Activated CD4-positive, CD25-positive, alpha-beta regulatory T cell (primary cell): ENCODE measurements at places on chromosomes 12 and 14.

GRCh38 chr12:105359856-105360255, 29.4 kb downstream of the C12orf75 start:
- no peak for DNase-seq

- DNase-seq: no peak
Measured at GRCh38 chr12:54082397-54082892, 28.8 kb downstream of the HOXC4 start.

DNA sequence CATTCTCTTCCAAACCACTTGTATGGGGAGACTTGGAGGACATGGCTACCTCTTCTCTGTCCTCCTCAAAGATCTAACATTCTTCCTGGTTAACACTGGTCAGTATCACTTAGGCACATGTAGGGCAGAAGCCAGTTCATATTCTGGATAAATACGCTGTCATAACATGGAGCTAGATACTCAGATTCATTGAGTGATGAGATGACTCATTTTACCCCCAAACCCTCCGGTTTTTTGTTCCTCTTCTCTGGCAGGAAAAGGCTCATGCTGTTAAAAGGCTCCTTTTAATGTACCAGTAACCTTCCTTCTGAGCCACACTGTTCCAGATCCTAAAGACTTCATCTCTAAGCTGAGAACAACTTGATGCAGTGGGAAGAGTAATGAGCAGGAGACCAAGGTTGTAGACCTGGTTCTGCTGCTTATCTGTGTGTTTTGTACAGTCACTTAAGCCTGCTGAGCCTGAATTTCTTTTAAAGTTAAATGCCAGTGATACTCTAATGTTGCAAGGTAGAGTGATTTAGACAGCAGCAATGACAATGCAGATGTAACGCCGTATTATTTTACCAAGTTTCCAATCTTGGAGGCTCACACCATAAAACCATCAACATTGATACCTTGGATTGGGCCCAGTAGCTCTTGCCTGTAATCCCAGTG, 57.3 kb upstream of the ELK3 start:
- no peak for DNase-seq

- no peak for DNase-seq
Measured at GRCh38 chr12:123908884-123909725, 63.5 kb downstream of the CCDC92 start.

GRCh38 chr14:105646175-105646574, 119.8 kb downstream of the TMEM121 start:
- DNase-seq: no peak

GRCh38 chr12:118299791-118300460, 72.8 kb downstream of the TAOK3 start:
- DNase-seq: no peak

DNA sequence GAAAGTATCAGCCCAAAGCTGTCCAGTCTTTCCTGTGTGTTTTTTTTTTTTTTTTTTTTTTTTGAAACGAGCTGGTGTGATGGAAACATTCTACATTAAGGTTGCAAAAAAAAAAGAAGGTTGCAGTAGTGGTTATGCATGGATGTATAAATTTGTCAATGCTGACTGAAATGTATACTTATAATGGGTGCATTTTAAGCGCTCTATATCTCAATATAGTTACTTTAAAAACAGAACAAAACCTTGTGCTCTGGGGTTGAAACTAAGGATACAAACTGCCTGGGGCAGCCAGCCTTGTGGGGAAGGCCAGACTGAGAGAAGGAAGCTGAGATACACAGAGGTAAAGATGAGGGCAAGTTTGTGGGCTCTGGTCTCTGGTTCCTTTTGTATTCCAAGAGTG, 87.3 kb upstream of the RMST start:
- no peak for DNase-seq

- DNase-seq: no peak
Measured at GRCh38 chr14:91496790-91497189, 13.3 kb downstream of the PPP4R3A start.

GRCh38 chr12:64699504-64700115, 59.6 kb downstream of the GNS start:
- no peak for DNase-seq

DNA sequence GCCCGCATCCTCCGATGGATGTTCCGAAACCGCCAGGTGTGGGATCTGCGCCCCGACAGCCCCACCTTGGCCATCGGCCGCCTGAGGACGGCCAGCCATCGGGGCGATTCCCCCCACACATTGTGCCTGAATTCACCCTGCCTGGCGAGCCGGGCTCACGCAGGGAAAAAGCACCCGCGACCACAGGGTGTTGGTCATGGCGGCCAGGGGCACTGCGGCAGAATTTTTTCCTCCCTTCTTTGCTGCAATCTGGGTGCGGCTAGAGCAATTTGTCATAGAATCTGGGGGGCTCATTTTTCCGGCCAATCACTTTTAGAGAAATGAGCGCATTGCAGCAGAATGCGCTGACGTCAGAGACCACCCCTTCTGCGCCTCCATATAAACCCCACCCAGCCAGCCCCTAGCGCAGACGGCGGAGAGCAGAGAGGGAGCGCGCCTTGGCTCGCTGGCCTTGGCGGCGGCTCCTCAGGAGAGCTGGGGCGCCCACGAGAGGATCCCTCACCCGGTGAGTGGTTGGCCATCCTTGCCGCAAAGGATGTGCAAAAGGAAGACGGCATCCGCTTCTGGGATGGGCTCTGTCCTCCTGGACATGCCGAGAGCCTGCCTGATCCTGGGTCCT, at the start of gene MEG3:
Gene MEG3 (plus strand): TSS at position 406 of the 619 bp plus-strand sequence.
- DNase-seq: no peak

DNA sequence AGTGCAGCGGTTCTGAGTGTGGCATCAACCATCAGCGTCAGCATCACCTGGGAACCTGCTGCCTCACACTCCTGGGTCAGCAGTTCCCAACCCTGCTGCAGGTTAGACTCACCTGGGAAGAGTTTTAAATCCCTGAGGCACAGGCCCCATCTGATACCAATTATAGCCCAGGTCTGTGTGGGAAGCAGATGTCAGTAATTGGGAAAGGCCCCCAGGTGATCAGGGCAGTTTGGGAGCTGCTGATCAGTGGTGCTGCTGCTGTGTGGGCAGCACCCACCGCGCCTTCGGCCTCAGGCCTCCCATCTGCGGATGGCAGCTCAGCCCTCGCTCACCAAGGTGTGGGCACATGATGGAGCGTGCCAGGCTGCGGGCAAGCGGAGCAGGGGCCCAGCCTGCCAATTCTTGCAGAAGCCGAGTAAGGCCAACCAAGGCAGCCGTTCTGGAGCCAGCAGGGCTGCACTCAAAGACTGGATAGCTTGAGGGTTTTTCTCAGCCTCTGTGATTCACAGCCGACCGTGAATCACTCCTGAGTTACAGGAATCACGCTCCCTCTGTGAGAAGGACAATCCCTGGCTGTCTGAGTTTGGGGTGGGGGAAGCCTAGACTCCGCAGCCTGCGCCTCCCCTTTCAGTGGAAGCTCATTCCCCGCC, 155.6 kb upstream of the SFSWAP start:
- no peak for DNase-seq

- no peak for DNase-seq
Measured at GRCh38 chr12:122917507-122918121, 21.7 kb upstream of the VPS37B start.

DNA sequence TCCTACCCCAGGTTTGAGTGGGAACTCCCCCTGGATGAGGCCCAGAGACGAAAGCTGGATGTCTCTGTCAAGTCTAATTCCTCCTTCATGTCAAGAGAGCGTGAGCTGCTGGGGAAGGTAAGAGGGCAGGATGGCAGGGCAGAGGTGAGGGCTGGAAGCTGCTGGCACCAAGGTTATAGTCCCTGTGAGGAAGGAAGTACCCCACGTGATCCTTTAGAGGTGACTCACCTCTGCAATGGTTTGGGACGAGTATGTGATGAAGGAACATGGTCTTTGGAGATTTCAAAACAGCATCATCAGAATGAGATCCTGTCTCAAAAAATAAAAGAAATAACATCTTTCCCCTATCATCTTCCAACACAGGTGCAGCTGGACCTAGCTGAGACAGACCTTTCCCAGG, 9.2 kb upstream of the MYL6B start:
- no peak for DNase-seq

DNA sequence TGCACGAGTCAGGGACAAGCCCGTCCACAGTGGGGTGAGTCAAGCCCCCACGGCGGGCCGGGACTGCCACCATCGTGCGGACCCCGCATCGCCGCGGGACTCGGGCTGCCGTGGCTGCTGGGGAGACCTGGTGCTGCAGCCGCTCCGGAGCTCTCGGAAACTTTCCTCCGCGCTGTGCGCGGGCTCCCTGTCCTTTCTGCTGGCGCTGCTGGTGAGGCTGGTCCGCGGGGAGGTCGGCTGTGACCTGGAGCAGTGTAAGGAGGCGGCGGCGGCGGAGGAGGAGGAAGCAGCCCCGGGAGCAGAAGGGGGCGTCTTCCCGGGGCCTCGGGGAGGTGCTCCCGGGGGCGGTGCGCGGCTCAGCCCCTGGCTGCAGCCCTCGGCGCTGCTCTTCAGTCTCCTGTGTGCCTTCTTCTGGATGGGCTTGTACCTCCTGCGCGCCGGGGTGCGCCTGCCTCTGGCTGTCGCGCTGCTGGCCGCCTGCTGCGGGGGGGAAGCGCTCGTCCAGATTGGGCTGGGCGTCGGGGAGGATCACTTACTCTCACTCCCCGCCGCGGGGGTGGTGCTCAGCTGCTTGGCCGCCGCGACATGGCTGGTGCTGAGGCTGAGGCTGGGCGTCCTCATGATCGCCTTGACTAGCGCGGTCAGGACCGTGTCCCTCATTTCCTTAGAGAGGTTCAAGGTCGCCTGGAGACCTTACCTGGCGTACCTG, 1.1 kb downstream of the PDE3A start:
- no peak for DNase-seq

DNA sequence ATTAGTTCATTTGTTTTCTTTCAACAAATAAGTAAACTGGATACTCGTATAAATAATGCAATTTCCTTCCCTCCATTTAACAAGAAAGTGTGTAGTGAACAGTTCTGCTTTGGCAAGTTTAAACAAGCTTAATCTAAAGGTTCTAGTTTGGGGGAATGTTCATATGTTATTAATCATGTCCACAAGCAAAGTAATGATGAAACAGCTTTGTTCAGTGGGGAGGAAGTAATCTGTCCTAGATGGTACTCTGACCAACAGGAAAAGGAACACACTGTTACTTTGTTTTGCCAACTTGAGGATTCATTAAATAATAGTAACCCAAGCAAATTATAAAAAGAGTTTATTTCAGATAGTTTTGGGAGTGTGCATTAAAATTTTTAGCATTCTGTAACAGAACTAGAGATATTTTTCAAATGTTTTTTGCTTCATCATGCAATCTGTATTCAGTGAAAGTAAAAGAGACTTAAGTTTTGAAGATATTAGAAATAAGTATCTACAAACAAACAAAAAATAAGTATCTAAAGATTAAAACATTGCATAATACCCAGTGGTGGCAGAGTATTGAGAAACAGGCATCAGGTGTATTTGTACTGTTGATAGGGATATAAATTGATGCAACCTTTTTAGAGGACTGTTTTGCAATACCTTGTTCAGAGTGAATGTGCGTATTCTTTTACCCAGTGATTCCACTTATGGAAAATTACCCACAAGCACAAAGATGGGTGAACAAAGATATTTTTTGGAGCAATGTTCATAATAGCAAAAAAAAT, 61.1 kb downstream of the RAB35 start:
- DNase-seq: no peak

- DNase-seq: no peak
Measured at GRCh38 chr12:113157218-113157859, 7.8 kb downstream of the CFAP73 start.

DNA sequence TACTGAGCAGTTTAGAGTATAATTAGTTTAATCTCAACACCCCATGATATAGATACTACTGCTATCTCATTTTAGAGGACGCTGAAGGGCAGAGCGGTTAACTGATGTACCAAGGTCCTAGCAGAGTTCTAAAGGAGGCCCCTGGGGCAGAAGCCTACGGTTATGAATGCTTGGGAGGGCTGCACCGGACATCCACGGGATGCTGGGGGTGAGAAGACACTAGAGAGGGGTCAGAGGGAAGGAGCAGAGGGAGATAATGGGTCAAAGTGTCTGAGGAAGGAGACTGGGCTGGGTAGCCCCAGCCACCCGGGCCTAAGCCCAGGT, 1.6 kb upstream of the ACTR6 start:
- DNase-seq: no peak

- DNase-seq: no peak
Measured at GRCh38 chr12:18139989-18140596, 50.1 kb upstream of the RERGL start.

DNA sequence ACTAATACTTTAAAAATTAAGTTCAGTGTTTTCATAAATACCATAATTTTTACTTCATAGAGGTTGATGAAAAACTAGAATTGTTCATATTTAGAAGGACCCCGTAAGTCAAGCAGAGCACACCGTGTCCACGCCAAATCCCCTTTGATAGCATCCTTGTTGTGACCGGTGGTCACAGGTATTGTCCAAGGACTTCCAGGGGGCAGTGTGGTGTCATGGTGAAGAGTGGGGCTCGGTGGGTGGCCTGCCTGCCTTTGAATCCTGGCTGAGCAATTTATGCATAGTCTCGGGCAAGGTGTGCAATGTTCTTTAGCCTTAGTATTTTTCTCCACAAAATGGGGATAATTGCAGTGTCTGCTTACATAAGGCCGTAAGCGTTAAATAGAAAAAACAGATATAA, 169.9 kb downstream of the KTN1 start:
- DNase-seq: no peak

DNA sequence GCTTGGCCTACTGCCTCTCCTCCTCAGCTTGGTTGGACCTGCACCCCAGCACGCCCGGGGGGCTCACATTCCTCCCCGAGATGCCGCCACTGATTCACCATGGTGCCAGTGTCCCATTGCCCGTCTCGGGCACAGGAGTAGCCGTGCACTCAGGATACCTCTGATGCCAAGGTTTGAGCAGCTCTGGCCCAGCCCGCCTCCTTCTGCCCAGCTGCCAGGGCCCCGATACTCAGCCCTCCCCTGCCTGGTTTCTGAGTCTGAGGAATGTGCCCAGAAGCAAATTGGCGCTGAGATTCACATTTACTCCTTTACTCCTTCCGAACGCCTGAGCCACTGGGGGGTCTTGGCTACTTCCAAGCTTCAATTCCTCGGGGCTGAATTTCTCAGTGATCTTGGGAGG, 63.5 kb downstream of the NINJ2 start:
- DNase-seq: no peak

- no peak for DNase-seq
Measured at GRCh38 chr14:52299692-52300278, 14.3 kb upstream of the PTGER2 start.

- DNase-seq: no peak
Measured at GRCh38 chr12:86711731-86712130, 455.5 kb upstream of the MGAT4C start.

DNA sequence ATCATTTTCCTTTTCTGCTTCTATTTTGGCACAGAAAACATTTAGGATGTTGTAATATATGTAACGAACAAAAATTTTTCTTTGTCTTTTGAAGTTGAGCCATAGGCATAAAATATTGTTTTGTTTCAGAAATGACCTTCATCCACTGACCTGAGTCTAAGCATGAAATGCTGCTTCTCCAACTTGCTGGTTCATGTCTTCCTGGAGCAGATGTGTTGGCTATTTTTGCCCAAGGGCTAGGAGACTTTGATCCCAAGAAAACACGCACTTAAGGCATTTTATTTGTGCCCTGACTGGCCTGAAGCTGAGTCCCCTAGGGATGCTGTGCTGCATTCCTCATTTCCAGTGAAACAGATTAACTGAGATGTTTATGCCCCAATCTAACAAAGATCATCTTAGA, 27.2 kb upstream of the ALG10B start:
- DNase-seq: no peak

GRCh38 chr14:90518941-90519256, 122.1 kb downstream of the CALM1 start:
- DNase-seq: peak; percentile 27

- no peak for DNase-seq
Measured at GRCh38 chr12:50916292-50916691, 36.1 kb upstream of the HIGD1C start.
